Peyer's patch (tissue), 4 donors: ENCODE measurements at places on chromosomes 2 and 18.

GRCh38 chr2:197348721-197349360 is 38.3 kb upstream of the ANKRD44 start:
- DNase-seq: no peak

DNA sequence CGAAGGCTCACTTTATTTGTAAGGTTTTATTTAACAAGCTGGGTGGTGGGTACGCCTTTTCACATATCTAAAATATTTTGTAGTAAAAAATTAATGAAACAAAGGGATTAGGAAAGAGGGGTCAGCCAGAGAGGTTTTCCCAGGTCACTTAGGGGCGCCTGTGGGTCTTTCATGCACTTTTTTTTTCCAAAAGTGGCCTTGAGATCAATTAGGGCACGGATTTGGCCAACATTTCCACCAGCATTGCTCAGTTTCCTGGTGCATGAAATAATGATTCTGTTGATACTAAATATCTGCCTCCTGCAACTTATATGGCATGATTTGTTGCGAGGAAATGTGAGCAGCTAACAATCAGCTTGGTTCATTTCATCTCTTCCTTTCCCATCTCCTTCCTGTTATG is 67.6 kb upstream of the ZCCHC2 start:
- no peak for DNase-seq

- no peak for DNase-seq
Observed at GRCh38 chr2:26646986-26647672, 6.0 kb upstream of the CIB4 start.

DNA sequence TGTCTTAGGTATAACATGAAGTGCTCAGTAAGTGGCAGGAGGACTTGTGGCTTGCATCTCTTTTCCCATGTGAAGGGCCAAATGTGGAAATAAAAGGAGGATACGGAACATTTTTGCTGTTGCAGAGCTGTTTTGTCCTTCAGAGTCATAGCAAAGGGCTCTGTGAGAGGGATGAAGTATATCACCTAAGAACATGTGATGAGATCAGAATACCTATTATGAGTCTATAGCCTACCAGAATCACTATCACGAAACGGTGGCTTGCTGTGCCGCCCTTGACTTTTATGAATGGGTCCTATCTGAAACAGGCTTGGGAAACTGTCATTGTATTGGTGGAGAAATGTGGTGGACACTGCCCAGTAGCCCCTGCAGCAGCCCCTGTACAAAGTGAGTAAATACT is 67.0 kb upstream of the ITGB6 start:
- DNase-seq: no peak

GRCh38 chr2:98446850-98447249 is 2.2 kb downstream of the INPP4A start:
- DNase-seq: no peak

- DNase-seq: no peak
Observed at GRCh38 chr2:28325173-28325566, 67.5 kb upstream of the FOSL2 start.

GRCh38 chr18:8948471-8949149 is 153.9 kb upstream of the NDUFV2 start:
- no peak for DNase-seq

GRCh38 chr2:14756981-14757657 is 124.6 kb downstream of the LRATD1 start:
- DNase-seq: no peak

- DNase-seq: peak; percentile 36
Observed at GRCh38 chr2:240165034-240165433, 24.6 kb upstream of the OTOS start.

GRCh38 chr2:575030-575726 is 102.0 kb downstream of the TMEM18 start:
- DNase-seq: no peak

GRCh38 chr2:221104361-221104811 is 467.7 kb downstream of the EPHA4 start:
- peak; percentile 48 for DNase-seq

DNA sequence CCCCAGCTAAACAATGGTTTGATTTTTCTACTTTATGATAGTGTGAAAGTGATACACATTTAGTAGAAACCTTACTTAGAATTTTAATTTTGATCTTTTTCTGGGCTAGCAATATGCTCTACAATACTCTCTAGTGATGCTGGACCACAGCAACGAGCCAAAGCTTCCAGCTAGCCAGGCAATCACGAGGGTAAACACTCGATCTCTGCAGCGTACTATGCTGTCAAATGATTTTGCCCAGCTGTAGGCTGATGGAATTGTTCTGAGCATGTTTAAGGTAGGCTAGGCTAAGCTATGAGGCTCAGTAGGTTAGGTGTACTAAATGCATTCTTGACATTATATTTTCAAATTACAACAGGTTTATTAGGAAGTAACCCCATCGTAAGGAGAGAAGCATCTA is 207.5 kb downstream of the LRRTM4 start:
- DNase-seq: no peak

DNA sequence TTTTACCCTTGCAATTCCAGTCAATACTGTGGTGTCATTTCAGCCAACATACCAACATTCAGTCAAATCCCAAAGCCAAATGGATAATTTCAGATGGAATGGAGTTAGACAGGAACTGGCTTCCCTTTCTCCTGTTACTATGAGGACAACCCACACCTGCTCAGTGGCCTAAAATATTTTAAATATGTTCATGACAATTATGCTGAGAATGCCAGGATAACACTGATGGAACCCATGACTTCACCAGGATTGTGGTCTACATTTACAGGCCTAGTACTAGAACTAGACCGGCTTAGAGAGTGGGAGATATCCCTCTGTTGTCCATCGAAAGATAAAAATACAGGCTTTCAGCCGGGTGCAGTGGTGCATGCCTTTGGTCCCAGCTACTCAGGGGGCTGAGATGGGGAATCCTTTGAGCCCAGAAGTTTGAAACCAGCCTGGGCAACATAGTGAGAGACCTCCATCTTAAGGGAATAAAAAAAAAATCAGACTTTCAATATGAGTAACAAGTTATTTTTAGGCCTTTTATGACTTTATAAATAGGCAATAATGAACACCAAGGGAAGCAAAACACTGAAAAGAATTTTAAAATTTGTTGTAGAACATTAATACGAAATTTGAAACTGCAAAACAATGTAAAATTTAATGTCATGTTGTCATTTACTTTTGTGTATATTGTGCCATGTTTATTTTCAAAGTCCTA is 14.2 kb downstream of the GPATCH11 start:
- no peak for DNase-seq

- DNase-seq: no peak
Observed at GRCh38 chr2:99970292-99970868, 172.0 kb downstream of the AFF3 start.
